ENCODE measurements at places on chromosomes 1 and 21. TPM values are rescaled to one million over a fixed set of nuclear protein-coding genes. Genes with fewer than 3 reads are reported as not detected.

- H3K4me1 ChIP-seq: peaks cover 38% of the 10 kb centered on the region
- no peaks in the 10 kb centered on the region for H3K36me3 ChIP-seq
- H3K27me3 ChIP-seq: peaks cover 20% of the 10 kb centered on the region
- no peak overlapping the region for H3K27ac ChIP-seq
- no peak for DNase-seq
- H3K4me3 ChIP-seq: no peak overlapping the region
Observed at GRCh38 chr21:45331531-45332147, 43.9 kb upstream of the POFUT2 start.

DNA sequence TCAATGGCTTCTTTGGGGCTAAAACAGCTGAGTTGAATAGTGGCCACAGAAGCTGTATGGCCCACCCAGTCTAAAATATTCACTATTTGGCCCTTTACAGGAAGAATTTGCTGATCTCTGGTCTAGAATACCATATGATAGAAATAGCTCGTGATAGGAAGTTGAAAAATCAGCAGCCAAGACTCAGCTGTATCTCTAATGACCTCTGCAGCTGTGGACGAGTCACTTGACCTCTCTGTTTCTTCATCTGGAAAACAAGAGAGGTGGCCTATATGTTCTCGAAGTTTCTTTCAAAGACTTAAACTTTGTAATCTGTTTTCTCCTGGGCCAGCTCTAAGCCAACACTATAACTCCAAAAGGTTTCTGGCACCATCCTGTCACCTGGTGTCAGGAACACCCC lies 129.2 kb downstream of the ZBTB18 start:
- no peak overlapping the region for H3K4me3 ChIP-seq
- no peak for DNase-seq
- no peaks in the 10 kb centered on the region for H3K4me1 ChIP-seq
- no peak overlapping the region for H3K27ac ChIP-seq
- no peaks in the 10 kb centered on the region for H3K36me3 ChIP-seq

Gene INSRR
- polyA plus RNA-seq: not detected

DNA sequence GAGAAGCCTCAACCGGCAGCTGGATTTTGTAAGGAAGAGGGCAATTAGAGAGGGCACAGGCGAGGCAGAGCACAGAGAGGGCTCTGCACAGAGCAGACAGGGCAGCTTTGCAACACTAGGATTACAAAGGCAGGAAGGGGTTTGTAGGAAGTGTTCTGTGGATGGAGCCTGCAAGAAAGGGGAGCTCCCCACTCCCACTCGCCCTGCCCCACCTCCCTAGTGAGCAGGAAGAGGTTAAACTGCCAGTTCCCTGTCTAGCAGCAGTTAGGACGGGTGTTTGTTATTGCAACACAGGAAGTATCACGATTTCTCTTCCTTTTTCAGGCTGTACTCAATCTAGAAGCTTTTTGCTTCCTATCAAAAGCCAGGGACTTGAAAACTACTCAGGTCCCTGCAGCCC lies 63.3 kb upstream of the LRRC8D start:
- no peak for DNase-seq
- no peak overlapping the region for H3K4me3 ChIP-seq
- no peaks in the 10 kb centered on the region for H3K36me3 ChIP-seq
- H3K4me1 ChIP-seq: peaks cover 3% of the 10 kb centered on the region
- no peak overlapping the region for H3K27ac ChIP-seq
- H3K27me3 ChIP-seq: no peaks in the 10 kb centered on the region

- peak; percentile 55 for DNase-seq
- peaks cover 25% of the 10 kb centered on the region for H3K4me1 ChIP-seq
- H3K4me3 ChIP-seq: no peak overlapping the region
- H3K36me3 ChIP-seq: no peaks in the 10 kb centered on the region
Observed at GRCh38 chr1:214901718-214902117, 180.8 kb upstream of the KCNK2 start.

DNA sequence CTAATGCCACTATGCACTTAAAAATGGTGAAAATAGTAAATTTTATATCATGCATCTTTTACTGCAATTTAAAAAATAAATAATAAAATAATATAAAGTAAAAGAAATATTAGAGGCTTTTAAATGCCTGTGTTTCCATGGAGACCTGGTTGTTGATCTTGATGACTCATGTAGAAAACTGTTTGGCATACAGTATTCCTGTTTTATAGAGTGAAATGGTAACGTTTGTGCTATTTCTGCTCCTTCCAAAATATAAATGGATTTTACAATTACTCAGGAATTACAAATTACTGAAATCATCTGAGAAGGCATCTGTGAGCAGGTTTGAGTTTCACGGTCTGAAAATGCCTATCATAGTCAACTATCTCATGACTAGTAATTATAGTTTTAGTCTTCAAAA lies 98.4 kb upstream of the USP25 start:
- H3K27ac ChIP-seq: no peak overlapping the region
- no peaks in the 10 kb centered on the region for H3K27me3 ChIP-seq
- DNase-seq: no peak
- no peaks in the 10 kb centered on the region for H3K36me3 ChIP-seq

GRCh38 chr1:10253755-10254154 lies 43.4 kb downstream of the KIF1B start:
- DNase-seq: no peak
- peaks cover 8% of the 10 kb centered on the region for H3K4me1 ChIP-seq
- no peak overlapping the region for H3K4me3 ChIP-seq
- H3K27ac ChIP-seq: peak overlapping the region; percentile 36
- no peaks in the 10 kb centered on the region for H3K27me3 ChIP-seq
- H3K36me3 ChIP-seq: no peaks in the 10 kb centered on the region

GRCh38 chr21:45355573-45355972 lies 49.4 kb upstream of the COL18A1 start:
- no peak overlapping the region for H3K4me3 ChIP-seq
- peaks cover 3% of the 10 kb centered on the region for H3K4me1 ChIP-seq
- no peak overlapping the region for H3K27ac ChIP-seq
- no peaks in the 10 kb centered on the region for H3K36me3 ChIP-seq

DNA sequence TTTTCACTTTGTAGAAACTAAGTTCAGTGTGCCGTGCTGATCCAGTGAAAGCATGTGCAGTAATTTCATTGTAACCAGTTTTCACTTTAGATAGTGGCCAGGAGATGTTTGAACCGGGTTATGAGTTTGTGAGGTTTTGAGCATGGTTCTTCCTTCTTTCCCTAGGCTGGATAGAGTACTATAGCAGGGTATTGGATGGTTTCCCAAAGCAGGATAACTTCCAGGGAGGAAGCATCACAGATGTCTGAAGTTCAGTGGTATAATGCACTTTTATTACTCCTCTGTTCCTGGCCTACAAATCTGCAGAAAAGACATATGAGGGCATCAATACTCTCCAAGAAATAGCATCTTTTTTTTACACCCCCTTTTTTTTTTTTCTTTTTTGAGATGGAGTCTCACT lies 823.1 kb downstream of the USP25 start:
- H3K27me3 ChIP-seq: no peaks in the 10 kb centered on the region
- no peak overlapping the region for H3K4me3 ChIP-seq
- no peak overlapping the region for H3K27ac ChIP-seq
- no peaks in the 10 kb centered on the region for H3K4me1 ChIP-seq
- no peaks in the 10 kb centered on the region for H3K36me3 ChIP-seq

- H3K4me1 ChIP-seq: no peaks in the 10 kb centered on the region
- H3K27me3 ChIP-seq: no peaks in the 10 kb centered on the region
- DNase-seq: no peak
- no peak overlapping the region for H3K27ac ChIP-seq
- H3K4me3 ChIP-seq: no peak overlapping the region
Observed at GRCh38 chr1:184237588-184237987, 149.2 kb upstream of the C1orf21 start.

GRCh38 chr1:97461782-97462181 lies 459.1 kb downstream of the DPYD start:
- no peaks in the 10 kb centered on the region for H3K27me3 ChIP-seq
- DNase-seq: no peak
- H3K27ac ChIP-seq: no peak overlapping the region
- no peaks in the 10 kb centered on the region for H3K4me1 ChIP-seq
- no peak overlapping the region for H3K4me3 ChIP-seq
- H3K36me3 ChIP-seq: no peaks in the 10 kb centered on the region

DNA sequence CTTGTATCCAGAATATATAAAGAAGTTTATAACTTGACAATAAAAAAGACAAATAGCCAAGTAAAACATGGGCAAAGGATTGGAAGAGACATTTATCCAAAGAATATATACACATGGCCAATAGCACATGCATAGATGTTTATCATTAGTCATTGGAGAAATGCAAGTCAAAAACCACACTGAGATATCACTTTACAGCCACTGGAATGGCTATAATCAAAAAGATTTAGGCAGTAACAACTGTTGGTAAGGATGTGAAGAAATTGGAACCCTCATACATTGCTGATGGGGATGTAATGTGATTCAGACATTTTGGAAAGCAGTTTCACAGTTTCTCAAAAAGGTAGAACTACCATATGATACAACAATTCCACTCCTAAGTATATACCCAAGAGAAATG lies 51.1 kb downstream of the SLC44A5 start:
- no peak overlapping the region for H3K4me3 ChIP-seq
- no peaks in the 10 kb centered on the region for H3K27me3 ChIP-seq
- no peaks in the 10 kb centered on the region for H3K4me1 ChIP-seq
- H3K36me3 ChIP-seq: no peaks in the 10 kb centered on the region
- no peak overlapping the region for H3K27ac ChIP-seq
- no peak for DNase-seq

Gene FCGR2B
- polyA plus RNA-seq: not detected

GRCh38 chr1:37262439-37263170 lies 211.8 kb upstream of the ZC3H12A start:
- H3K36me3 ChIP-seq: no peaks in the 10 kb centered on the region
- DNase-seq: no peak
- H3K27me3 ChIP-seq: peaks cover 3% of the 10 kb centered on the region
- H3K4me3 ChIP-seq: no peak overlapping the region
- H3K27ac ChIP-seq: no peak overlapping the region

Gene AKR7A3
- polyA plus RNA-seq: 0.17 TPM

- no peak for DNase-seq
- no peak overlapping the region for H3K27ac ChIP-seq
- H3K4me3 ChIP-seq: no peak overlapping the region
- H3K36me3 ChIP-seq: no peaks in the 10 kb centered on the region
Observed at GRCh38 chr1:76343356-76343755, 268.8 kb downstream of the ST6GALNAC3 start.

DNA sequence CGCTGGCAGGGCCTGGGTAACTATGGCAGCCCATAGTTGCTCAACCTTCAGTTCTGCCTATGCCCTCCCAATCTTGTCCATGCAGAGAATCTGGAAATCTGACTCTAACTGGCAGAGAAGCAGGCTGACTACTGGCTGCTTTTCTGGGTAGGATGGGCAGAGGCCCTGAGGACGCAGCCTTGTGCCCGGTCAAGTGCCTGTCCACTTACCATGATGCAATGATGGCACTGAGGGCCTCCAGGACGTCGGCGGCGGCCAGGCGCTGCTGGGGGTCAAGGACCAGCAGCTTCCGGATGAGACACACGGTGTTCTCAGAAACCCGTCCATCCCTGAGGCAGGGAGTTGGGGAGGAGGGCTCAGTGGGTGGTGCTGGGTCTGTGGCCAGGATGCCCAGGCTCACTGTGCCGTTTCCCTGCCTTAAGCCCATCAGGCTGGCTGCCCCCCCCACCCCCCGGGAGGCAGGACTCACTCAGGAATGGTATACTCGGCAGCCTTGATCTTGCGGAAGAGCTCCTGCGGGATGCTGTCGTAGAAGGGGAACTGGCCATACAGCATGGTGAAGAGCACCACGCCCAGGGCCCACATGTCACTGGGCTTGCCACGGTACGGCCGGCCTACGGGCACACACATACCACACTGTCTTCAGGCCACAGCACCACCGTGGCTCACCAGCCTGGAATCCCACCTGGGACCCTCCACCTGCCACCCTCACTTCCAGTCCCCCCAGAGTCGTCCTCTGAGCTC lies 20.4 kb upstream of the EVA1B start:
- H3K36me3 ChIP-seq: peaks cover 44% of the 10 kb centered on the region
- no peaks in the 10 kb centered on the region for H3K27me3 ChIP-seq
- no peak overlapping the region for H3K27ac ChIP-seq
- peaks cover 10% of the 10 kb centered on the region for H3K4me1 ChIP-seq
- no peak for DNase-seq
- no peak overlapping the region for H3K4me3 ChIP-seq

DNA sequence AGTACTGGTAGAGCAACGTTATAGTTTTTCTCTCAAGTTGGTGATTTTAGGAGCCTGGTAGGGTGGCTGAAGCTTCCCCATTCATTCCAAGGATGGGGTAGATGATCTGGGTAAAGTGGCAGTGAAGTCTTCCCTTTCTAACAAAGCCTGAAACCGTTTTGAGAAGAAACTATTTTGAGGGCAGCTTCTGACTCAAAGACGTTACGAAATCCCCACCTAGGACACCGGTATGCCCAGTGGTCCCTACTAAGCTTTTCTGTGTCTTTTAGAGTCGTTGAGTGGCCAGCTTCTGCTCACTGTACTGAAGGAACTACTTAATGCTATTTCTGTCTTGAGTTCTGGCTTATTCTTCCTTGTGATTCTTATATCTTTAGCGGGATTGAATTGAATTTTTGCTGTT lies 1.4 kb downstream of the WDTC1 start:
- peak overlapping the region; percentile 71 for H3K4me3 ChIP-seq
- peaks cover 9% of the 10 kb centered on the region for H3K4me1 ChIP-seq
- H3K36me3 ChIP-seq: no peaks in the 10 kb centered on the region
- no peak for DNase-seq

DNA sequence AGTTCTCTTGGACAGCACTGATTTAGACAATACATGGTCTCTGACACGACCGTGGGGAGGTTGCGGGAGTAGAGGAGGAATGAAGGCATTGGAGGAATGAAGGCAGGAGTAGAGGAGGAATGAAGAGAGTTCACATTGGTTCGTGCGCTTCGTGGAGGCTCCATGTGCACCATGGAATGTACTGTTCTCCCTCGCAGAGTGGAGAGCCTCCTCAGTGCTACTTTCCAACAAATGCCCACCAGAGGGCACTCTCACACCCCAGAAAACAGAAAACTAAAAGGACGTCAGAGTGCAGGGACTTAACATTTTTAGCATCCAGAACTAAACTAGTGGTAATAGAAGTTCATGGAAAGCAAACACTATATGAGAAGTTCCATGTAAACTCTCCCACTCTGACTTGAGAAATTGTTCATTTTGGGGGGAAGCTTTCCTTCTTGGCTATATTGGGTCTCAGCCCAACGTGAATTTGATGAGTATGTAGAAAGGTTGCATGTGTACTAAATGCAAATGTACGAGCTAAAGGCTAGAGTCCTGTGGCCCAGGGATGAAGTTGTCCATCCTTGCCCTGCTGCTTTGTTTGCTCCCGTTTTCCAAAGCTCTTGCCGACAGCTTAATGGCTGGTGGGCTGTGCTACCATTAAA lies 211.6 kb downstream of the LMX1A start:
- H3K4me3 ChIP-seq: no peak overlapping the region
- no peaks in the 10 kb centered on the region for H3K36me3 ChIP-seq
- no peaks in the 10 kb centered on the region for H3K27me3 ChIP-seq
- H3K27ac ChIP-seq: no peak overlapping the region

- no peaks in the 10 kb centered on the region for H3K4me1 ChIP-seq
- DNase-seq: no peak
- no peak overlapping the region for H3K27ac ChIP-seq
- H3K36me3 ChIP-seq: peaks cover 5% of the 10 kb centered on the region
Observed at GRCh38 chr1:226990133-226990716, 50.1 kb downstream of the COQ8A start.

GRCh38 chr1:219128957-219129356 lies 44.7 kb upstream of the LYPLAL1 start:
- no peak overlapping the region for H3K4me3 ChIP-seq
- H3K27ac ChIP-seq: no peak overlapping the region
- no peaks in the 10 kb centered on the region for H3K27me3 ChIP-seq
- no peaks in the 10 kb centered on the region for H3K4me1 ChIP-seq

- H3K4me1 ChIP-seq: peaks cover 12% of the 10 kb centered on the region
- DNase-seq: no peak
Observed at GRCh38 chr1:147549526-147549925, 8.2 kb downstream of the BCL9 start.

- no peak for DNase-seq
- H3K27me3 ChIP-seq: no peaks in the 10 kb centered on the region
- no peak overlapping the region for H3K4me3 ChIP-seq
- no peaks in the 10 kb centered on the region for H3K36me3 ChIP-seq
- no peak overlapping the region for H3K27ac ChIP-seq
Observed at GRCh38 chr1:215894617-215895016, 327.5 kb downstream of the KCTD3 start.
